ENCODE measurements at places on chromosomes 2 and 18. TPM values are rescaled to one million over a fixed set of nuclear protein-coding genes. Genes with fewer than 3 reads are reported as not detected.

- no peak overlapping the region for H3K4me3 ChIP-seq
- H3K4me1 ChIP-seq, result no peaks in the 10 kb centered on the region
- H3K27ac ChIP-seq, result no peak overlapping the region
Observed at GRCh38 chr2:164651361-164651760, 30.1 kb upstream of the GRB14 start.

DNA sequence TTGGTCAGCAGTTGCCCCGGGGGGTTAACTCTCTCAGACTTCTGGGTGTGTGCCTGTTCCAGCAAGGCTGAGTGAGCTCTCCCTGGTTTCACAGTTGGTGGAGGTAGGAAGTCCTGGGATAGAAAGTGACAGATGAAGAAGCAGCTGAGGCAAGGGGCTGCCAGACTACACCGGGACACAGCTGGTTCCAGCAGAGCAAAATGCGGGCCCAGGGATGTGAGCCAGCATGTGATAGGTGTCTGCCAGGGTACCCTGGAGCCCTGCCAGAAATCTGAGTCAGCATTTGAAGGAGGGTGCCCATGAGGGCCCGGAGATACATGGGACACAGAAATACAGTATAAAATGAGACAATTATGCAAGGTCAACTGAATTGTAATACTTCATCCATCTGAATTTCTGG is 79.3 kb upstream of the LGALSL start:
- H3K36me3 ChIP-seq, result no peaks in the 10 kb centered on the region
- peaks cover 3% of the 10 kb centered on the region for H3K27me3 ChIP-seq
- H3K4me1 ChIP-seq, result no peaks in the 10 kb centered on the region
- no peak overlapping the region for H3K27ac ChIP-seq
- no peak for DNase-seq

DNA sequence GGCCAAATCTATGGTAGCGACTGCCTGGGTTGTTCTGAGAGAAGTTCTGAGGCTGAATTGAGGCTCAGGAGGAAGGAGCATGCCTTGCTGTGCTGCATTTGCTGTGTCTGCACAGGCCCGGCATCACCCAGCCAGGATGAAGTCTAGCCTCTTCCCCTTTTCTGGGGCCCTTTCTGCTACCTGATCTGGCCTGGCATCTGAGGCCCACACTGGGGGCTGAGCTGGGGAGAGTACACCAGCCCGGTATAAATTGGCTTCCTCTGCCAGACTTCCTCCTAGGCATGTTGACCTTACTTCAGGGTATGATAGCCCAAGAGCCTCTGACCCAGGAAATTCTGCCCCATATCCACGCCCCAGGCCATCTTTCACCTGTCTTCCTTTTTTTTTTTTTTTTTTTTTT is 30.0 kb downstream of the MRPL35 start:
- no peaks in the 10 kb centered on the region for H3K27me3 ChIP-seq

GRCh38 chr2:147829106-147829505 is 15.7 kb upstream of the ACVR2A start:
- DNase-seq, result no peak
- H3K4me1 ChIP-seq, result no peaks in the 10 kb centered on the region
- H3K27me3 ChIP-seq, result no peaks in the 10 kb centered on the region
- no peaks in the 10 kb centered on the region for H3K36me3 ChIP-seq

- peak; percentile 86 for DNase-seq
- H3K27ac ChIP-seq, result no peak overlapping the region
- H3K4me1 ChIP-seq, result peaks cover 19% of the 10 kb centered on the region
- H3K4me3 ChIP-seq, result no peak overlapping the region
- no peaks in the 10 kb centered on the region for H3K36me3 ChIP-seq
Observed at GRCh38 chr2:42095923-42096408, 48.1 kb downstream of the PKDCC start.

- H3K27ac ChIP-seq, result no peak overlapping the region
- no peak for DNase-seq
- H3K36me3 ChIP-seq, result no peaks in the 10 kb centered on the region
Observed at GRCh38 chr2:11482473-11483035, 16.6 kb upstream of the E2F6 start.

- H3K27me3 ChIP-seq, result no peaks in the 10 kb centered on the region
- no peak overlapping the region for H3K27ac ChIP-seq
- H3K4me3 ChIP-seq, result no peak overlapping the region
- H3K36me3 ChIP-seq, result no peaks in the 10 kb centered on the region
Observed at GRCh38 chr18:70432804-70433400, 144.1 kb downstream of the SOCS6 start.

Gene GKN2
- total RNA-seq, result not detected

Gene IL36G
- not detected for total RNA-seq

Gene DNER
- total RNA-seq, result 3.0 TPM

Gene PLCD4
- 8.2 TPM for total RNA-seq

Gene TGFA
- 51.3 TPM for total RNA-seq

Gene CD8A
- total RNA-seq, result 33.3 TPM

All from transverse colon (tissue), 4 donors.